ENCODE measurements at places on chromosomes 2 and 18.

DNA sequence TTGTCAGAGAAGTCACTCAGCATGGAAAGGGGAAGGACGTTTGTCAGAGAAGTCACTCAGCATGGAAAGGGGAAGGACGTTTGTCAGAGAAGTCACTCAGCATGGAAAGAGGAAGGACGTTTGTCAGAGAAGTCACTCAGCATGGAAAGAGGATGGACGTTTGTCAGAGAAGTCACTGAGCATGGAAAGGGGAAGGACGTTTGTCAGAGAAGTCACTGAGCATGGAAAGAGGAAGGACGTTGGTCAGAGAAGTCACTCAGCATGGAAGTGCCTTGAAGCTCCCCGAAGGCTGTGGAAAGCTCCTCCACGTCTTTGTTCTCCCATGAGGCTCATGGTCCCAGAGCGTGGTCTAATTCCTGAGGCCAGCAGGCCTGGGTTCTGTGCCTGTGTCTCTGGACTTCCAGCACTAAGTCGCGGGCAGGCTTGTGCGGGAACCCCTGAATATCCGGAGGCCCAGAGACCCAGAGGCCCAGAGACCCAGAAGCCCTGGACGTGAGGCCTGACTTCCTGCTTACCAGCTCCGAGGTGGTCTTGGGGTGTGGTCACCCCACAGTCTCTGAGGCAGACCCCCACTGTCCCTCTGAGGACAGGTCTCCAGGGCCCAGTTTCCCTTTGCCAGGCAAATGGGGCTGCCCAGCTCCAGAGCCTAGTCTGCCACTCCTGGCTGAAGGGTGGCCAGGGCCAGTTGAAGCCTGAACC, 70.4 kb upstream of the TWIST2 start:
- DNase-seq = no peak

DNA sequence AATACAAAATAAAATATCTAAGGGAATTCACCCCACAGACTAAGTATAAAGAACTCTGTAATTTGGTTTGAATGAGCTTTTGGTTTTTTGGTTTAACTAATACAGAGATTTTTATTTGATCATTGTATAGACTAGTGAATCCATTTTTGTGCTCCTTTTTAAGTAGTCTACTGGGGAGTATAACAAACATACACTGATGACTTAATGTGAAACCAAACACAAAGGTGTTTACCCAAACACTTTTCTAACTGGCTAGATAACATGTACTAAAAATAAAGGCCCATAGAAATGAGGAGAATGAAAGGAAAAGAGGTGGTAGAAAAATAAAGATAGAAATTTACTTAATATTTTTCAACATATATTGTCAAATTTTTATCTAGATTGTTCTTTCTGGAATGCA, 146.0 kb downstream of the NRXN1 start:
- no peak for DNase-seq

- DNase-seq = no peak
Measured at GRCh38 chr2:224966613-224967012, 75.7 kb downstream of the DOCK10 start.

- no peak for DNase-seq
Measured at GRCh38 chr2:203722411-203722810, 16.0 kb downstream of the CD28 start.

DNA sequence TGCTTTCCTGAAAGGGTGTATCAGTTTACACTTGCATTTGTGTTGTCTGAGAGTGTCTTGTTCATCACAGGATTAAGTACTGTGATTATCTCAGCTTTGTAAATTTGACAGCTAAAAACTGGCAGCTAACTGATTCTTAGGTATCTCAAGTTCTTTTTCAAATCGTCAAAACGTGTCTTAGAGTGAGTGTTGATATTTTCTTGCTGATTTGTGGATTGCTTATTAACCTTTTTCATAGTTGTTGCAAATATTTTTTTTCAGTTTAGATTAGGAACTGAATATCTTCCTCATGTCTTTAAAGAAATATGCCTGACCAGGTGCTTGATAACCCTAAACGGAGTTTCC, 41.9 kb downstream of the LRRFIP1 start:
- DNase-seq = no peak

DNA sequence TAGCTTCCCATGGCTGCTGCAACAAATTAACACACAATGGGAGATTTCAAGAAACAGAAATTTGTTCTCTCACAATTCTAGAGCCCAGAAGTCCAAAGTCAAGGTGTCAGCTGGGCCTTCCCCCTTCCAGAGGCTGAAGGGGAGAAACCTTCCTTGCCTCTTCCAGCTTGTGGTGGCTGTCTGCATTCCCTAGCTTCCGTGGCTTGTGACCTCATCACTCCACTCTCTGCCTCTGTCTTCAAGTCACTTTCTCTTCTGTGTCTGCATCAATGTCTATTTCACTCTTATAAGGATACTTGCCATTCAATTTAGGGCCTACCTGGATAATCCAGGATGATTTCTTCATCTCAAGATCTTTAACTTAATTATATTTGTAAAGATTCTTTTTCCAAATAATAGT, 16.8 kb upstream of the SRBD1 start:
- DNase-seq = no peak

DNA sequence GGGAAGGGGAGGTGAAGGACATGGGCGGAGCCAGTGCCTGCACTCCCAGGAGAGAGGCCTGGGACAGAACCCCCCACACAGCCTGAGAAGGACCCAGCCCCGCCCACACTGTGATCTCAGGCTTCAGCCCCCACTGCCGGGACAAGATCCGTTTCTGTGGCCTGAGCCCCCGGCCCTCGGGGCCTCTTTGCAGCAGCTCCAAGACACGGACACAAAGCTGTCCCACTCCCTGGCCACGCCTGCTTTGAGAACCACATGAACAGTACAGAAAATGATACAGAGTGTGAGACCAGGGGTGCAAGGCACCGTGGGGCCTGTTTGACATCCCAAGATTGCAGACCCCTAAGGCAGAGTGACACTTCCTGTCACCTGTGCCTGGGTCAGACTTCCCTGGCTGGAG, 74.5 kb downstream of the TWIST2 start:
- no peak for DNase-seq

DNA sequence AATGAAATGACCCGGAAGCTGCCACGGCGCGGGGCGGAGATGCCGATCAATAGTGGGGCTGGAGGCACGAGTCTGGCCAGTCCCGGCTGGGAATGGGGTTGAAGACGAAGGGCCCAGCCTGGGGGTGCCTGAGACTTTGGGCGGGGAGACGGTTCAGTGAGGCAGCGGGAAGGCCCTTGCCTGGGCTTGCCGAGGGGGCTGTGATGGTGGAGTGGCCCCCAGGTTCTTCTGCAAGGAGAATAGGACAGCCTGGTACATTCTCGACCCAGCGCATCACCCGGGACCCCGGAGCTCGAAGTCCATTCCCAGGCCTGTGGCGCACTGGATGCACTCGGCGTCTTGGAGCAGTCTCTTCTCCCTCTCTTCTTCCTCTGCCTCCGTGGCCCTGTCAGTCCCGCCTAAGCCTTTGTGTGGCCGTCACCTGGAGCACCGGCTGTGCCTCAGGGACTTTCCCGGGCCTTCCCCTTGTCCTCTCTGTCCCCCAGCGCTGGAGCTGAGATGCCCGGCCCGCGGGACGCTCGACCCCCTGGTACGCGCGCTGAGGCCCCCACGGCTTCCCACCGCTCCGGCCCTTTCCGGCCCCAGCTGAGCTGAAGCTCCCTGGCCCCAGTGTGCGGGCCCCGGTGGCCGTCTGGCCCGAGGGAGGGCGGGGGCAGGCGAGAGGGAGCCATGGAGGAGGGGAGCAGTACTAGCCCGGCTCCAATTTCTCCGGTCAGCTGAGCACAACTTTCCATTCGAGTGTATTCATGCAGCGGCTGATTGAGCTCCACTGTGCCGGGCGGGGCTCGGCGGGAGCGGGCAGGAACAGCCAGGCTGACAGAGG, 8.0 kb downstream of the SIX3 start:
- no peak for DNase-seq
